ENCODE measurements at places on chromosomes 13 and 19. TPM values are rescaled to one million over a fixed set of nuclear protein-coding genes. Genes with fewer than 3 reads are reported as not detected.

The RASIP1 gene
- total RNA-seq = 9.7 TPM

The WDR88 gene
- total RNA-seq = not detected

The ZNF599 gene
- total RNA-seq = 16.7 TPM

The SYNGR4 gene
- not detected for total RNA-seq

The ZNF565 gene
- 13.1 TPM for total RNA-seq

DNA sequence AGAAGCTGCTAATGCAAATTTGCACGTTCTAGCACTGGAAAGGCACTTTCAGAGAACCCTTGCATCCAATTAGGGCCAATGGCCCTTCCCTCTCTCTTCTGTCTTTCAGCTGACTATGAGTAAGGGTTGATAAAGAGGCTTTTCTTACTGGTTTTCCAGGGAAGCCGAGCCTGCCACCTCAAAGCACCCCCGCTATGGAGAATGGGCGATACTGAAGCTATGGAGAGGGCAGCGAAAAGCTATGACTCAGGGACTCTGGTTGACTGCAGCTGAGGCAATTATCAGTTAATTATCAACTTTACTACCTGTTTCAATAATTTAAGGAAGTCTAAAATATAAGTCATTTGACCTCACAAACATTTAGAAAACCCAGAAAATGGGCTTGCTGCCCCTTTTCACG, 115.8 kb downstream of the TRPC4 start:
- no peaks in the 10 kb centered on the region for H3K27me3 ChIP-seq
- no peaks in the 10 kb centered on the region for H3K4me1 ChIP-seq
- no peaks in the 10 kb centered on the region for H3K36me3 ChIP-seq
- no peak overlapping the region for H3K27ac ChIP-seq
- DNase-seq = no peak

- H3K4me3 ChIP-seq = no peak overlapping the region
- H3K27ac ChIP-seq = no peak overlapping the region
- peaks cover 29% of the 10 kb centered on the region for H3K36me3 ChIP-seq
- H3K27me3 ChIP-seq = no peaks in the 10 kb centered on the region
- no peaks in the 10 kb centered on the region for H3K4me1 ChIP-seq
These were observed 75.9 kb downstream of the RAB20 start for GRCh38 chr13:110485604-110486003.

GRCh38 chr13:34078334-34078999, 260.5 kb downstream of the RFC3 start:
- no peaks in the 10 kb centered on the region for H3K36me3 ChIP-seq
- H3K4me1 ChIP-seq = no peaks in the 10 kb centered on the region
- no peak for DNase-seq
- no peak overlapping the region for H3K27ac ChIP-seq
- no peaks in the 10 kb centered on the region for H3K27me3 ChIP-seq
- H3K4me3 ChIP-seq = no peak overlapping the region

DNA sequence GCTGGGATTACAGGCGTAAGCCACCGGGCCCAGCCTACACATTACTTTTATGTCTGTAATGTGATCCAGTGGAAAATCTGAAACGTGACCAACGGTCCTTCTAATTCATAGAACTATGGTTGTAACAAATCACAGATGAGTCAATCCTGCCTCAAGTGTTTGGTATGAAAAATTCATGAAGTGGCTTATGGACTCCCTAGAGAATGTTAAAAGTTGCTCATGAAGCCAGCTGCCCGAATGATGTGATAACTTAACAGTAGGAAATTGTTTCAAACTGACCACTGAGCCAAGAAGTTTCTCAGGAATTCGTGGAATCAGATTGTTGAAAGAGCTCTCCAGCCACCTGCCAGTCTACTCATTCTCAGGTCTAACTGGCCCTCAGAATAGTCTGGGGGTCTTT, 59.4 kb upstream of the FARP1 start:
- peaks cover 3% of the 10 kb centered on the region for H3K4me1 ChIP-seq
- no peak overlapping the region for H3K27ac ChIP-seq
- H3K27me3 ChIP-seq = no peaks in the 10 kb centered on the region
- DNase-seq = no peak

GRCh38 chr19:11370744-11371143, 3.7 kb upstream of the SWSAP1 start:
- H3K4me1 ChIP-seq = peaks cover 9% of the 10 kb centered on the region
- H3K4me3 ChIP-seq = no peak overlapping the region
- no peak overlapping the region for H3K27ac ChIP-seq
- no peaks in the 10 kb centered on the region for H3K36me3 ChIP-seq

DNA sequence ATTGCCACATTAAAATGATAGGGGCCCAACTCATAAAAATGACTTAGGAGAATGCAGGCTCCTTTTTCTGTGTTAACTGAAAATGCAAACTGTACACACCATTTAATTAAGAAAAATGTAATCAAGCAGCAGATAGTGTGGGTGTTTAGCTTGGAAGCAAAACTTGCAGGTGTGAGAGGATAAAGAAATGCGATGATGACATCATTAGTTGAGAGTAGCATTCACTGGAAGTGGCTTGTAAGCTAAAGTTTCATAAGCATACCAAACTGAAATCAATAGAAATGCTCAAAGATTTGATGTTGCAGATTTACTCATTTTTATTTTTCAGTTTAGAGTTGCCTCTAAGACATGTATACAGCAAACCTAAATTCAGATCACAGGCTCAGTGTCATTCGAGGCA, 86.6 kb downstream of the PRR20E start:
- no peaks in the 10 kb centered on the region for H3K4me1 ChIP-seq
- H3K36me3 ChIP-seq = no peaks in the 10 kb centered on the region
- DNase-seq = no peak
- no peaks in the 10 kb centered on the region for H3K27me3 ChIP-seq
- no peak overlapping the region for H3K27ac ChIP-seq

DNA sequence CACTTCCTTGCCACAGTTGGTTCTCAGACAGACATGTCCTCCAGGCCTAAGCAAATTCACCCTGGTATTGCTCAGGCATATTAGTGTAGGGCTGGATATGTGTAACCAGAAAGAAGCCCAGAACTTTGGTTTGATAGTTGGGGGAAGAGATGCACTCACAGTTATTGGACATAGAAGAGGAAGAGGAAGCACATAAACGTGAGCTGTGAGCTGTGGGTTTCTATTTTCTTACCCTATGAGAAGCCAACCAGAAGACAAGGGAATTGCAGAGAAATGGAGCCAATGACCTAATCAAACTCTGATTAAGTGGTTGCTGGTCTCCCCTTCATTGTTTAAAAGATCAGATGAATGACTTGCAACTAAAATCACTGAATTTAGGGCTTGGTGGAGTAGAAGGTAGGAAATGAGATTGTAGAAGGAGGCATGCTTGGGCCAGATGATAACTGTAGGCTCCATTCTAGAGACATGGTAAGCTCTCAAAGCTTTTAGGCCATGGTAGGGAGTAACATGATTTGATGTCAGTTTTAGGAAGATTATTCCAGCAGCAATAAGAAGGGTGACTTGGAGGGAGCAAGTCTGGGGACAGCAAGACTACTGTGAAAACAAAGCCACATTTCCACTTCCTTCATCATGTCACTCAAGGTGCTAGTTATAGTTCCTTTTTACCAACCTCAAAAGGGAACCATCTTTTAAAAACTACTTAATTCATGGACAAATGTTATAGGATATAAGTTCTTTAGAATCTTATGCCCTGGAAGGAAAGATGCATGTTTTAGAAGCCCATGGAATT, 24.1 kb upstream of the WDFY2 start:
- H3K36me3 ChIP-seq = no peaks in the 10 kb centered on the region
- peaks cover 20% of the 10 kb centered on the region for H3K4me1 ChIP-seq
- DNase-seq = no peak
- no peak overlapping the region for H3K27ac ChIP-seq
- H3K4me3 ChIP-seq = no peak overlapping the region

DNA sequence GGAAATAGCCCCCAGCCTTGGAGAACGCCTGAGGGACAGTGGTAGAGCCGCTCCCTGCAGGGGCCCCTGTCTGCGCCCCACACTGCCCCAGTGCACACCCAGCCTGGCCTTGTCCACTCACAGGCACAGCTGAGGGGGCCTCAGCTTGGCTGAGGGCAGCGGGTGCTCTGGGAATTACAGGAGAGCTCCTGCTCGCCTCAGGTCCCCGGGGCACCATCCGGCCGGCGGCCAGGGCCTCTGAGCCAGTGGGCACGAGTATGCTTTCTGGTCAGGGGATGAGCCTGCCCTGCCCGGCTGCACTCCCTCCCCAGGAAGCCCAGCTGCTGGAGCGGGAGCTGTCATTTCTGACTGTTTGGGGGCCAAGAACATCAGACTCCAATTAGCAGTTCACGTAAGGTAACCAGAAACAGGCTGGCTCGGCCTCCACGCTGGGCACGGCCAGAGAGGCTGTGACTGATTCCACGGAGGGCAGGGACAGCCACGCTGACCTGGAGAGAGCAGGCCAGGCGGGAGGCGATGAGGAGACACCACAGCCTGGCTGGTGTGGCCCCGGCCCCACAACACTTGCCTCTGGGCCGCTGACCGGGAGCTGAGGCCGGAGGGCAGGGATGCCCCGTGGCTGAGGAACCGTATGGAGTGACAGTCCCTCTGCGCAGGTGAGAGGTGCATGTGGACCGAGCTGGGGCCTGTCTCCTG, 15.4 kb downstream of the CEBPG start:
- peak; percentile 59 for DNase-seq
- no peaks in the 10 kb centered on the region for H3K36me3 ChIP-seq
- no peaks in the 10 kb centered on the region for H3K27me3 ChIP-seq

DNA sequence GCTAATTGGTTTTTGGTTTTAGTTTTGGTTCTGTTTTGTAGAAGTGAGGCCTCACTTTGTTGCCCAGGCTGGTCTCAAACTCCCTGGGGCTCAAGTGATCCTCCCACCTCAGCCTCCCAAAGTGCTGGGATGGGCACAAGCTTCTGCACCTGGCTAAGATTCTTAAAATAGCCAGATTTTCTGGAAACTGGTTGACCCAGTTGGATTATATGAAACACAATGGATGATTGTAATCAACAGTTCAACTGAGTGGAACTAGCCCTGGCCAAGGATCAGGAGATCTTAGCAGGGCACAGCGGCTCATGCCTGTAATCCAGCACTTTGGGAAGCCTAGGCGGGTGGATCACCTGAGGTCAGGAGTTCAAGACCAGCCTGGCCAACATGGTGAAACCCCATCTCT, 29.6 kb upstream of the MRI1 start:
- DNase-seq = no peak
- peaks cover 13% of the 10 kb centered on the region for H3K4me1 ChIP-seq
- H3K27ac ChIP-seq = no peak overlapping the region
- H3K27me3 ChIP-seq = no peaks in the 10 kb centered on the region

GRCh38 chr13:35600137-35600536, 123.6 kb upstream of the MAB21L1 start:
- H3K4me1 ChIP-seq = no peaks in the 10 kb centered on the region
- H3K27me3 ChIP-seq = no peaks in the 10 kb centered on the region
- H3K27ac ChIP-seq = no peak overlapping the region
- no peak for DNase-seq

DNA sequence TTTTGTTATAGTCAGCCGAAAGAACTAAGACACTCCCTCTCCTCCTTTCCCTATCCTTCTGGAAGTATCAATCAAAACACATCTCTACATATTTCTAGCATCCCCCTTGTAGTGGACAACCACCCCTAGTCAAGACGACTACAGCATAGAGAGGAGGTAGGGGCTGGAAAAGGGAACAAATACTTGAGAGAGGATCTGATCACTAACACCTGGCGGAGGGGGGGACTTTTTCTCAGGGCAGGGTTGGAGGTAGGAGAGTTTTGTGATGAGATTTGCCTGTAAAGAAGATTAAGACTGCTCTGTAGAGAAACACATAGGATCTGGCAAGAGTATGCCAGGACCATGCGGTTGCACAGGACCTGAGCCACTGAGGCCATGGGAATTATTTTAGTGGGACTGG, 208.1 kb downstream of the SHISA2 start:
- no peak overlapping the region for H3K27ac ChIP-seq
- no peaks in the 10 kb centered on the region for H3K36me3 ChIP-seq
- no peak overlapping the region for H3K4me3 ChIP-seq
- H3K4me1 ChIP-seq = peaks cover 6% of the 10 kb centered on the region
- no peaks in the 10 kb centered on the region for H3K27me3 ChIP-seq
- DNase-seq = no peak

DNA sequence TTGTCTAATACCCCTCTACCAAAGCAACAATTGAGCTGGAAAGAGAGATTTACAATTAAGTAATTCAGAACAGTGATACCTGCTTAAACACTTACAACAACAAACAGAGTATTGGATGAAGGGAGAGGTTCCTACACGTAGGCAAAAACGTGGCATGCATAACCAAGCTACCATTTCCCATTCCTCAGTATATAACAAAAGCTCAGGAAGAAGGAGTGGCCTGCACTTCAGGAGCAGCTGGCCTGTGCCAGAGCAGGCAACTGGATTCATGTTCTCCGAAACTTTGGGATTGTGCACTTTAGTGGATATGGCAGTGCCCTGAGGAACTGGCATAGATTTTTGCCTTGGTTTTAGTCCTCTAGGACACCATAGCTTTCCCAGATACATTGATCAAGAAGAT, 630.2 kb upstream of the PCDH9 start:
- DNase-seq = no peak
- H3K4me3 ChIP-seq = no peak overlapping the region
- no peaks in the 10 kb centered on the region for H3K4me1 ChIP-seq
- H3K27me3 ChIP-seq = no peaks in the 10 kb centered on the region
- H3K27ac ChIP-seq = no peak overlapping the region
- H3K36me3 ChIP-seq = no peaks in the 10 kb centered on the region

DNA sequence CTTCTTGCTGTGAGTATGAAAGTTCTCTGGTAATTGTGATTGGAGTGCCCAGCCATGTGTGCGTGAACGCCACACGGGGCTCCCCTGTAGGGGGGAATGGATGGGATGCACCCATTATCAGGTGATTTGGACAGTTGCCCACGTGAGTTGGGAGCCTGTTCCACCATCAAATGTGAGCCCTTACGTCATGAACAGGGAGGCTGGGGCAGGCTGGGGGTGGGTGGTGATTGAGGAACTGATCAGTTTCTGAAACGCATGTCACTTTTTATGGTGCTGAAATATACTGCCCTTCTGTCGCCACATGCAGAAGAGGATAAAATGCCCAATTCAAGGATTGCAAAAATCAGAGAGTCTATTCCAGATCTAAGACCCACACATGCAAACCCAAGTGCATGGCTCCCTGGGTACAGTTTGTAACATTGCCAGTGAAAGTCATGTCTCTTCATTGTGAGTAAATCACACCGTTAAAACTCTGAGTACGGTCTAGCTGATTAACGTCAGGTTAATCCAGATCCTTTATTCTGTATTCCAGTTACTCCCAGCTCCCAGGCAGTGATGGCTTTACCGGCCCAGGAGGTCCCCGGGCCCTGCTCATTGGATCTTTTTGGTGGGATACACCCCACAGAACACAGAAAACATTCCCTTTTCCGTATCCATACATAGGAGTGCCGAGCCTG, 90.2 kb downstream of the RAB20 start:
- no peaks in the 10 kb centered on the region for H3K4me1 ChIP-seq
- H3K27me3 ChIP-seq = no peaks in the 10 kb centered on the region
- peaks cover 59% of the 10 kb centered on the region for H3K36me3 ChIP-seq
- no peak for DNase-seq

DNA sequence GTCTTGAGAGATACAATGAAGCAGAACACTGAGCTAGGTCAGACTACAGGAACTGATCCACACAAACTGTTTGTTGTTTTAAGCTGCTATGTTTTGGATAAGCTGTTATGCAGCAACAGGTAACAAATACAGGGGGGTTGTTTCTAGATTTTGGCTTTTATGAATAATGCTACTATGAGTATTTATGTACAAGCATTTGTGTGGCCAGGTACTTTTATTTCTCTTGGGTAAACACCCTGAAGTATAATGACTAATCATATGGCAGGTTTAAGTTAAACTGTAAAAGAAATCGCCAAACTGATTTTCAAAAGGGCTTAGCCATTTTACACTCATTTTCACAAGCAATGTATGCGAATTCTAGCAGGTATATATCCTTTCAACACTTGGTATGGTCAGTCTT, 166.0 kb downstream of the DNAJC3 start:
- H3K4me1 ChIP-seq = no peaks in the 10 kb centered on the region
- no peak for DNase-seq
- no peak overlapping the region for H3K27ac ChIP-seq
- H3K4me3 ChIP-seq = no peak overlapping the region
